Activated T-helper 1 cell treated with anti-CD3 and anti-CD28 coated beads, Interleukin-2, amount 50 U/mL, for 16 hours (primary cell): ENCODE measurements at places on chromosomes 7 and 10.

DNA sequence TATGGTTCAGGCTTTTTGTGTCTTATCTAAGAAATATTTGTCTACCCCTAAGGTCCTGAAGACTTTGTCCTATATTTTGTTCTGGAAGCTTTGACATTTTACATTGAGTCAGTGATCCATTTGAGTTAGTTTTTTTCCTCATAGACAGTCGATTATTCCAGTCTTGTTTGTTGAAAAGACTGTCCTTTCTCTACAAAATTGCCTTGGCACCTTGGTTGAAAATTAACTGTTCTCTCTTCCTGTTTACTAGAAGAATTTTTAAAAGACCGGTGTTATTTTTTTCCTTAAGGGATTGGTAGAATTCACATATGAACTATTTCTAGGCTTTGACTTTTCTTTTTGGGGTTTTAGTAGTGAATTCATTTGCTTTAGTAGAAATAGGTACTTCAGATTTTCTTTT is 12.0 kb downstream of the PLEKHA1 start:
- no peak for DNase-seq

GRCh38 chr10:132130286-132131265 is 56.2 kb upstream of the DPYSL4 start:
- no peak for DNase-seq

DNA sequence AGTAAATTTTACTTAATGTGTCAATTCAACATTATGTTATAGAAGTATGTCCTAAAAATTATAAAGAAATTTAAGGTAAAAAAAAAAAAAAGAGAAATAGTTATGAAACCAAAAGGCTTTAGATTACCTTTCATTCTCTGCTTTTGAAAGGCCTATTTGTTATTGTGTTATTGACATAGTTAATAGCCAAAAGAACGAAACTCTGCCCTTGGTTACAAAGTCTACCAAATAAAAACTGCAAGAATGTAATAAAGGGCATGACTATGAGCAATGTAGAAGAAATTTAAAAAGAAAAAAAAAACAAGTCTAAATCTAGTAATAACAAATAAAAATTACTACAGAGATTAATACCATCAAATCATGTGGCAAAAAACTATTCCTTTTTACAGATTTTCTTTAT is 10.6 kb downstream of the ACBD5 start:
- no peak for DNase-seq

- DNase-seq, result no peak
These were observed 169.3 kb upstream of the PRSS1 start for GRCh38 chr7:142579946-142580345.

- no peak for DNase-seq
These were observed 17.4 kb downstream of the KIF5B start for GRCh38 chr10:32038777-32039176.

DNA sequence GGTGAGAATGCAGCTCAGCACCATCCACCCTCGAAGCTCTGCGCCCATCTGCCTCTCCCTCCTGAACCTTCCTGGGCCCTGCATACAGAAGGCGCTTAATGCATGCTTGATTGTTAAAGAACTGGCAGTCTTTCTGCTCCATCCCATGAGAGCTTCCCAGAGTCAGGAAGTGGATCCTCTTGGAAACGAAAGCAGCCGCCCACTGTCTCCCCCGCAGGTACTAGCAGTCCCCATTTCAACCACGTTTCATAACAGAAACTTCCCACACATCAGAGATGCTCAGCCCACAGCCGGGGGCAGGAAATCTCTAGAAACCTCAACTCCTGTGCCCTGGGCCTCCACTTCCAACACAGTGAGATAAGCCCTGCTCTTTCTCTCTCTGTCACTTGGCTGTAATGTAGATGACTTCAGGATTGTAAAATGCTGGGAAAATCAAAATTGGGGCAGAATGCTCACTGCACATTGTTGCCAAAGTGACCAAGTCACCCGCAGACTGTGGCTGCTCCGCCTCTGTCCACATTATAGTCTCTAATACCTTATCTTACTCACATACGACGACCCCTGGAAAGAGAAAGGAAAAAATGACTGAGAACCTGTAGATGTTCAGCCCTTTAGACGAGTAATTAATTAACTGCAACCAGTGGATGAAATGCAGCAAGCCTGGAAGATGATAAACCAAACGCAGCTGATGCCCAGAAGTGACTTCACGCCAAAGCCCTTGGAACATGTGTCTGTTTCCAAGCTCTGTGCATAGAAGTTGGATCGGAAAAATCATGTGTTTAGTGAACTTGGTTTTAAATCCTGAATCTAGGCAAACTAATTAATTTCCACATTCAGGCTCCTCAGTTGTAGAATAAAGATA is 28.5 kb downstream of the GSDME start:
- DNase-seq, result no peak

- no peak for DNase-seq
These were observed 65.6 kb downstream of the CTTNBP2 start for GRCh38 chr7:117807676-117808075.

GRCh38 chr7:98014830-98015229 is 24.8 kb upstream of the OCM2 start:
- DNase-seq, result no peak

DNA sequence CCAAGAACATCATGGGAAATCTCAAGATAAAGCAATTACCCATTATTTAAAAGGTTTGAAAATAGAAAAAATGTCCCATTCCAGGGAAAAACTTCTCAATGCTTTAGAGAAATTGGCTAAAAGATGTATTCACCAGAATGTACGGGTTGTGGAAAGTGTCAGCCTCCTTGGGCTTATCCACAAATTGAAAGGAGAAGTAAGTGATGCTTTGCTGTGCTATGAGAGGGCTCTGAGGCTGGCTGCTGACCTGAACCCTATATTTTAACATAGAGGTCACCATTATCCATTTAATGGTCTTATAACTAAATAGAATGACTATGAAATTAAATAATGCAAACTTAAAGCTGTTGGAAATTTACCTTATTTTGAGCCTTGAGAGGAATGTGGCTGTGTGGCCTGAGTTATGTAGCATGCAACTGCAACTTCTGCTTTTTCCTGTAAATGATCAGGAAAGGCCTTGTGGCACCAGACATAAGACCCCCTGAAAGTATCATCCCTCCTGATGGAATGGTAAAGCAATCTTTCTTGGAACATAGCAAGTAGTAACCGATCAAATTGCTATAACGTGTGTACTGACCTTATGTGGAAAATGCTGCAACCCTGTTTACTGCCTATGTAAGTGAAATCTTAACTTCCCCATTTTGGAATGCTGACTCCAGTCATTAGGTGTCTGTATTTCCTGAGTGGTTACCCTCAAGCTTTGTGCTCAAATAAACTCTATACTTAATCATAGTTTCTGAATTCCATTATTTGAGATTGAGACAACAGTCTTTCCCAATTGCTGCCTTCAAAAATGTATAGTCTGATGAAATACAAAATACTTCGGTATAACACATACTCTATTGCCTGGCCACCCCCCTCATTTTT is 6.9 kb downstream of the IFIT1B start:
- DNase-seq, result no peak

GRCh38 chr7:142110638-142111037 is 880 bp upstream of the MGAM2 start:
- DNase-seq, result no peak

- no peak for DNase-seq
These were observed 31.9 kb downstream of the GFRA1 start for GRCh38 chr10:116241085-116241484.

GRCh38 chr10:115981081-115981480 is 291.9 kb downstream of the GFRA1 start:
- no peak for DNase-seq

DNA sequence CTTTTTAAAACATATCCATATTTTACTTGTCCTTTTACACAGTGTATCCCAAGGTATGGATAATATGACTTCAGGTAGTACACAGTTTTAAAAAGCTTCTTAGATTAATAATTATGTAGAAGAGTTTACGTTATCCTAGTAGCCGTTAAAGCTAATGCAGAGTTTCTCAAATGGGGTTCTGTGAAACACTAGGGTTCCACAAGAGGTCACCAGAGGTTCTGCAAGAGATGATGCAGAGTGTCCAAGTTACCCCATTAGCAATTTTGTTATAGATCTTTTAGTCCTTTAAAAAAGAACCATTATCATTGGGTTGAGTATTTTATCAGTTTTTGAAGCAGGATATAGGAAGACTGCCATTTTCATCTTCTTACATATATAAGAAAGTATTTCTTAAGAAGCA is 298.9 kb upstream of the HPS1 start:
- no peak for DNase-seq

DNA sequence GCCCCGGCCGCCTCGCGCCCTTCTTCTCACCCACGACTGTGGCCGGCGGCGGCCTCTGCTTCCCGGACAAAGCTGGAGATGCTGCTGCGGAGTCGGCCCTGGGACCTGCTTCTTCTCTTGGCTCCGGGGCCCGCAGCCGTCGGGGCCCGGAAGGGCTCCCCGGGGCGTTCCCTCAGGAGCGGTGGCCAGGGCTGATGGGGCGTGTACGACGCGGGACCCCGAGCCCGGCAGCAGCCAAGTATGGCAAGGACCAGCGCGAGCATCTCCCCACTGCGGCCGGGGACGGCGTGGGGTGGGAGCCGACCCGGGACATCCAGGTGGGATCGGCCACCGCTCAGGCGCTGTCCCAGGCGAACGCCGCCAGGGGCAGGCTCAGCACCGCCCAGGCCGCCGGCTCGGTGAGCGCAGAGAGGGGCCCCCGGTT is 27.6 kb upstream of the BMS1 start:
- no peak for DNase-seq

GRCh38 chr10:5949009-5949759 is 28.2 kb downstream of the IL15RA start:
- no peak for DNase-seq

DNA sequence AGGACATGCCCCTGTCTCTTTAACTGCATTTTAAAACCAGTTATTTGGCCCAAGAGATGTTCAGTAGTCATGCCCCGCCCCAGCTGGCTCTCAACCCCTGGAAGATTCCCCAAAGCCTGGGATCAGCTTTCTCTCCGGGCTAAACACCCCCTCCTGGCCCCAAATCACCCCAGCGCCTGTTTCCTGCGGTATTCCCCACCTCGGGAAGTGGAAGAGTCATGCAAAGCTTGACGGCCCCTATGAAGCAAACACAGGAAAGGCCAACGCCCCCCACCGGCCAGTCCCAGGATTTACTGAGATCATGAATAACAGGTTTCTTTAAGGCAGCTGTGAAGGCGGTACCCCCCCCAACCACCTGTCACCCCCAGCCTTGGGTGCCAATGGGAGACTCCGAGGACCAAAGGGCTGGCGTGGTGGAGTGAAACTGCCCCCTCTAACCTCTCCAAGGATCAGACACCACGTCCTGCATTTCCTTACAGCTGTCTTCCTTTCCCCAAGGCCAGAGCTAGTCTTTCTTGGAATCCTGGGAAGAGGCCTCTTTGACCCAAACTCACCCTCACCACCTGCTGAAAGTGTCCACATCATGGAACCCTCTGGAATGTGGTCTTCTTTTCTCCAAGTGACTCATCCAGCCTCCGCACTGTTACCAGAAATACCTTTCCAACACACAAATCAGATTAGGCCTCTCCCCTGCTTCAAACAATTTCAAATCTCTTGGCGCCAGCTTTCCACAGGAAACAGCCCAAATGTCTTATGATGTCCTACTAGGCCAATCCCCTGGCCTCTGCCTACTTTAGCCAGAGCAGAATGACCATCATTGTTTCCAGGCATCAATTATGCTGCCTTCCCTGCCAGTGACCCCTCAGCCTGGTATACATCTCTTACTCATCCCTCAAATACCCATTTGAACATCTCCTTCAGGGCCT is 301.5 kb downstream of the ZEB1 start:
- no peak for DNase-seq

GRCh38 chr10:112959207-112959838 is 9.3 kb downstream of the TCF7L2 start:
- no peak for DNase-seq
